NCI-H524 treated with DMSO at 0.1 percent for 48 hours (cell line): ENCODE measurements at places on chromosomes 7 and 10.

DNA sequence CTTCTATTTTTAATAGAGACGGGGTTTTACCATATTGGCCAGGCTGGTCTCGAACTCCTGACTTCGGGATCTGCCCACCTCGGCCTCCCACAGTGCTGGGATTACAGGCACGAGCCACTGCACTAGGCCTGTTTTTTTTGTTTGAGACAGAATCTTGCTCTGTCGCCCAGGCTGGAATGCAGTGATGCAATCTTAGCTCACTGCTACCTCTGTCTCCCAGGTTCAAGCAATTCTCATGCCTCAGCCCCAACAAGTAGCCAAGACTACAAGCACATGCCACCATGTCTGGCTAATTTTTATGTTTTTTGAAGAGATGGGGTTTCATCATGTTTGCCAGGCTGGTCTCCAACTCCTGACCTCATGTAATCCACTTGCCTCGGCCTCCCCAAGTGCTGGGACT lies 73.7 kb downstream of the TYW1B start:
- DNase-seq, result no peak

DNA sequence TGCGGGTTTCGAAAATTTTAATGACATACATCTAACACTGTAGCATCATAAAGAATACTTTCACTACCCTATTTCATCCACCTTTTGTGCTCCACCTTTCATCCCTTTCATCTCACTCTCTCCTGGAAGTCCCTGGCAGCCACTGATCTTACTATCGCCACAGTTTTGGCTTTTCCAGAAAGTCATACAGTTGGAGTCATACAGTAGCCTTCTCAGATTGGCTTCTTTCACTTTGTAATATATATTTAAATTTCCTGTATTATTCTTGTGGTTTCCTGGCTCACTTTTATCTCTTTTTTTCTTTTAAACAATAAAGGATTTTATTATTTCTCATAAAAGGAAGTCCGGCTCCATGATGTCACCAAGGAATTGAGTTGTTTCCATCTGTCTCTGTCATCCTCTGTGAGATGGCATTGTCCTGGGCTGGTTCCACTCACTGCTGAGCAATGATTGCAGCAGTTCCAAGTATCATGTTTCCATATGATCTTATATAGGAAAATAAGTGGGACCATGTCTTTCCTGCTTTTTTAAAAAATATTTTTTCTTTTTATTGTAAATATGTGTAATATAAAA lies 626.3 kb downstream of the POM121L12 start:
- DNase-seq, result no peak

DNA sequence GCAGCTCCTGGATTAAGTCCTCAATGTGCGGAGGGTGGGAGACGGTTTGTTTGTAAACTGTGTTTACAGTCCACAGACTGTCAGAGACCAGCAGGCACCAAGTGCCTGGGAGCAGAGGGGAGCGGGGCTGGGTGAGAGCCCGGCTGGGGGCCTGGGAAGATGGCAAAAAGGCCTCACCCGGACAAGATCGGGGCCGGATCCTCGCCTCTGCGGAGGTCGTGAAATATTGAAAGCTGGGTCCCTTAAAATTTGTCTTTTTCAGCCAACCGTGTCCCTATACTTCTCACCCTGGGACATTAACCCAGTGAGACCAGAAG lies 2.8 kb downstream of the MMP21 start:
- DNase-seq, result no peak

- no peak for DNase-seq
Observed at GRCh38 chr7:44066494-44067063, 1.2 kb upstream of the PGAM2 start.

DNA sequence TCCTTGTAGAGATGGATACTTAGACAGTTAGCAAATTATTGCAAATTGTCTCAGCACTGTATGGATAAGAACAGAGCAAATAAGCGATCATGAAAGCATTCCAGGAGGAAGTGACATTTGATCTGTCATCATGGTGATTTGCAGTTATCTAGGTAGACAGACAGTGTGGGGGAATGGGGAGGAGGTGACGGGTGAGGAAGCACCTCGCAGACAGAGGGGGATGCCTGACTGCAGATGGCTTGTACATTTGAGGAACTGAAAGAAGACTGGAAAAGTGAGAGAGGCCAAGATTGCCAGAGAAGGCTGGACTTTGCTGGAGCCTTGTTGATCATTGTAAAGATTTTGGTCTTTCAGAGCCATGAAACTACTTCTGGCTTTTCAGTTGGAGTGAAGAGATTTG lies 318.2 kb upstream of the CELF2 start:
- no peak for DNase-seq

- no peak for DNase-seq
Observed at GRCh38 chr10:72709041-72709440, 17.1 kb downstream of the MCU start.

GRCh38 chr7:52500841-52501240 lies 534.6 kb upstream of the POM121L12 start:
- no peak for DNase-seq

- no peak for DNase-seq
Observed at GRCh38 chr10:67225226-67225625, 299.4 kb downstream of the LRRTM3 start.

DNA sequence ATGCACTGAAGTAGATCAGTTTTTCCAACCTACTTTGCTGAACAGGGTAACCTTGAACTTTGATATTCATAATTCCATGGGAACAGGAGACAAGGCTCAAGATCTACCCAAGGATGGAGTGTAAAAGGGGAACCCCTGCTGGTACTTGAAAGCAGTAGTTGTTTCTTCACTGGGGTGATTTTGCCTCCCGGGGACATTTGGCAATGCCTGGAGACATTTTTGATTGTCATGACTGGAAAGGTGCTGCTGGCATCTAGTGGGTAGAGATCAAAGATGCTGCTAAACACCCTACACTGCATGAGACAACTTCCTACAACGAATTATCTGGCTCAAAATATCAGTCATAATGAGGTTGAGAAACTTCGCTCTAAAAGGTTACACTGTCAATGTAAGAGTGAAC lies 214.8 kb upstream of the CTBP2 start:
- no peak for DNase-seq

- peak; percentile 2 for DNase-seq
Observed at GRCh38 chr7:141558544-141559183, 7.5 kb downstream of the AGK start.

DNA sequence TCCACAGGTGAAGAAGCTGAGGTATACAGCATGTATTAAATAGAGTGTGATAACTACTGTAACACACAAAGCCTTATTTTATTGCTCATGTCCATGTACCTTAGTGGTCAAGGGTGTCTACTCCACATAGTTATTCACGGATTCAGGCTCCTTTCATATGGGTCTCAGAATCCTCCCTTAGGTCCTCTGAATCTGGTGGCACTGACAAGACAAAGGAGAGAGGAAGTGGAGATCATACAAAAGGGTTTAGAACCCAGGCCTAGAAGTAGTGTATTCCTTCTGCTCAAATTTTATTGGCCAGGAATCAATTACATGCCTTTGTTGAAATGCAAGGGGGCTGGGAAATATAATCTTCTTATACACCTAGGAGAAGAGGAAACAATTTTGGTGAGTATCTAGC lies 164.6 kb downstream of the PTEN start:
- no peak for DNase-seq

- no peak for DNase-seq
Observed at GRCh38 chr7:44689427-44689826, 59.2 kb upstream of the ZMIZ2 start.

DNA sequence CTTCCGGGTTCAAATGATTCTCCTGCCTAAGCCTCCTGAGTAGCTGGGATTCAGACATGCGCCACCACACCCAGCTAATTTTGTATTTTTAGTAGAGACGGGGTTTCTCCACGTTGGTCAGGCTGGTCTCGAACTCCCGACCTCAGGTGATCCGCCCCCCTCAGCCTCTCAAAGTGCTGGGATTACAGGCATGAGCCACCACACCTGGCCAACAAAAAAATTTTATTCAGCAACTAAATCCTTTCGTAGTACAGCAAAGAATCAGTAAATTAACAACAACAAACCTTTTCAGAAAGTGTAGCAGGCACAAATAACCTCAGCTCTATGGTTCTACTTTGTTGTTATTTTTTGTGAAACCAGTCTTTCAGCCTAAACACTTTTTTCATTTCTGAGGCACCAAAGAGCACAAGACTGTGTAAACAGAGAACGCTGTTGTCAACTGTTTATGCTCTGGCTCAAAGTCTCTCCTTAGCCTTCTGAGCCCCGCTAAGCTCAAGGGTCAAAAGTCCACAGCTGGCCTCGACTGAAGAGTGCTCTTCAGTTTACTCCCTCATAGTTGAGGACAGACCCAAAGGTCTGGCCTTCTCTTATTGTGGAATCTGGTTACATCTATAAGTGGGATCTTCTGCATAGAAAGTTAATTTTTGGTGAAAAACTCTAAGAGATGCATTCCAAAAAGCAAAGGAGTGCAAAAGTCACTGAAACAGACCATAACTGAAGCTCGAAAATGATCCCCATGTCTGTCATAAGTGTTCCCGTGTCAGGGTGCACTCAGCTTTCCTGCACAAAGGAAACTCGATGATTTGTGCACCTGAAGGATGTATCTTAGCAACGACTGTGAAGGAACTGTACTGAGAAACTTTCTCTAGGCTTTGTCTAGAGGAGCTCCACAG lies 24.6 kb upstream of the DDX50 start:
- DNase-seq, result no peak

DNA sequence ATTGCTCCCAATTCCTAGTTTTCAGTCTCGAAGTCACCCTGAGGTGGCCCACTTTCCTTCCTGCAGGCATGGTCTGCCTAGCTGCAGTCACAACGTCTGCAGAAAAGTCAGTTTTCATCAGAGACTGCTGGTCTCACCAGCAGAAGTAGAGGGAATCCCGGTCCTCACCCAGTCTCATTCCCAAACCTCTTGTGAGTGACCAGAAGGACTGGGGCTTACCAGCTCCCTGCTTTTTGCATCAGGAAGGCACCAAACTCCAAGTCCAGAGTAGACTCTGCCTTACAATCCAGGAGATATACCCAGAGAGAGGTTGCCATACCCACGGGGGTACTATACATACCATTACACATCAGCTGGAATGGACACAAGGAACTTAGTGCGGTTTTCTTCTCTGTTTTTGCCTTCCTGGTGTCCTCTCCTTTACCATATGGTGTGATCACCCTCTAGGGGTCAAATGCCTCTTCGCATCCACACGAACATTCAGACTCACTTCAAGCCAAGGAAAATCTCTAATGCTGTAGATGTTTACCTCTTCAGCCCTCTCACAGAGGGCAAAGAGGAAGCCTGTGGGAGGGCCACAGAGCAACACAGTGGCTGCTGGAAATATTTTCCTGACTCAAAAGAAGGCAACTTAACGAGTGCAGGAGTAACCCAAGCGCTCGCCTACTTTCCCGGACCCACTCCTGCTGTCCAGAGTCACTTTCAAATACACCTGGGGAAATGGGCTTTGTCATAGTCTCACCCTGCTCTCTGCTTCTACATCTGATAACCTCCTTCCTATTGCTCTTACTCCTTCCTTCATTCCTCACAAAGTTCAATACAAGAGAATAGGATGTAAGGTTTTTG lies 220.9 kb downstream of the C7orf25 start:
- DNase-seq, result no peak

DNA sequence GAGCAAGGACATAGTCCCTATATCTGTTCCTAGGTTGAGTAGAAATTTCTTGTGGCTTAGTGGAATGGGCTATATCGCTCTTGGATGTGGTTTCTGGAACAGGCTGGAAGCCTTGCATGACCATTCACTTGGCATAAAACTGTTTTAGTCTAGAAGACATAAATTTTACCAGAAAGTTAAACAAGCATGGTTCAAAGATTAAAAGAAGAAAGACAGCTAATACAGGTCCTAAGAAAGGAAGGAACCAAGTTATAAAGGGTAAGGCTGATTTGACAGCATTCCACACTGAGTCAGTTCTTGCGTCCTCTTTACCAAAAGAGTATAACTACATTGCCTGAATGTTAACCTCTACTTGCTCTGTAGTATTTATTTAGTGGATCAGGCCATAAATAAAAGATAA lies 724.2 kb downstream of the SORCS1 start:
- DNase-seq, result no peak

- no peak for DNase-seq
Observed at GRCh38 chr10:95544783-95545500, 16.2 kb downstream of the SORBS1 start.

- no peak for DNase-seq
Observed at GRCh38 chr10:29914986-29915785, 144.2 kb downstream of the JCAD start.

DNA sequence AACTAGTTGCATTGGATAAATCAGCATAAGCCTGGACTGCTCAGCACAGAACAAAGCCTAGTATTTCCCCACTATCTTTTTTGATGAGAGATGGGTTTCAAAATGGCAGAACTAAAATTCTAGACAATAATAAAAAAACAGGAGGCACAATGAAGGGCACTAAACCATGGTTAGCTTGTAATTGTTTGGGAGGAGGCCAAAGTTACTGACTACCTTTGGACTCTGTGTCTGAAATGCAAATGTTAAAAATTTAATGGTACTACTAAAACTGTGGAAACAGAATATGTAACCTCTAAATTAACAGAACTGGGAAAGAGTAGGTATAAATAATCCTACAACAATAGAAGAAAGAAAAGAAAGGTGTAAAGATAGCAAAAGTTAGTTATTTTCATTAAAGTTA lies 13.0 kb downstream of the ADAM12 start:
- DNase-seq, result no peak

- no peak for DNase-seq
Observed at GRCh38 chr10:76839276-76839675, 798.3 kb downstream of the KCNMA1 start.
